ENCODE measurements at places on chromosomes 13 and 19. TPM values are rescaled to one million over a fixed set of nuclear protein-coding genes. Genes with fewer than 3 reads are reported as not detected.

The CDX2 gene
- not detected for polyA plus RNA-seq

The ZNF470 gene
- polyA plus RNA-seq, result 10.6 TPM

The FXYD7 gene
- polyA plus RNA-seq, result 0.95 TPM

The CBLC gene
- 6.6 TPM for polyA plus RNA-seq

The APC2 gene
- 1.3 TPM for polyA plus RNA-seq
